Dermis blood vessel endothelial cell (primary cell): ENCODE measurements at places on chromosomes 11 and 22.

- DNase-seq = peak; percentile 48
Observed at GRCh38 chr22:36220451-36220921, 18.8 kb downstream of the APOL2 start.

DNA sequence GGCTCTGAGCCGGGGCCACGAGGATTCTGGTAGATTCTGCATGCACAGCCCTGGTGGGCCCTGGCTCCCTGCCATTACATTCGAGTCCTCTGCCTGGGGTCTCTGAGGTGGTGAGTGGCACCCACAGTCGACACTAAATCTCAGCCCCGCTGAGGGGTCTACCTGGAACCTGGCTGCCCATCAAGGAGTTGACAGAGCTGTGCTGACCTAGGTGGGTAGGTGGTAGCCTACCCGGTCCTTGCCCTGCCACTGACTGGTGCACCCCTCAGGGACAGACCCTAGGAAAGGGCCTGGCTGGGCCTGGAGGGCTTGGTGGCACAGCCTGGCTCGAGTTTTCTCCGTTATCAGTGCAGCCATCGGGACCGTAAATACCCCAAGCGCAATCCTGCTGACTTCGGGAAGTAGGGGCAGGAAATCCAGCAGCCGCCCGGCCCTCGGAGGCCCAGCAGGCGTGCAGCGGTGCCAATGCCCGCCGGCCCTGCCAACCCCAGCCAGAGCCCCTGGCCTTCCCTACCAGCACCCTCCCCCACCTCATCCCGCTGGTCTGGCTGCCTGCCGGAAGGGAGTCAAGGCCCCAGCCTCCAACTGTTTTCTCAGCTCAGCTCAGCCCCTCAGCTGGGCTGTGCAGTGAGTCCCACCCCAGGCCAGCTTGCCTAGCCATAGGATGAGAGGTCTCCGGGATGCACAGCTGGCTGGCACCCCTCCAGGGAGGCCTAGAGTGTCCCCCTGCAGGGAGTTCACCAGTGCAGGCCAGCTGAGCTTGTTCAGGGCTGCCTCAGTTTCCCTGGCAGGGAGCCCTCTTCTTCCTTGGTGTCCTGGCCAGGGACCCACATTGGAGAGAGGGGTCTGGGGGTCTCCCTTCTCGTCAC lies 80.4 kb upstream of the KCNQ1OT1 start:
- DNase-seq = peak; percentile 11

DNA sequence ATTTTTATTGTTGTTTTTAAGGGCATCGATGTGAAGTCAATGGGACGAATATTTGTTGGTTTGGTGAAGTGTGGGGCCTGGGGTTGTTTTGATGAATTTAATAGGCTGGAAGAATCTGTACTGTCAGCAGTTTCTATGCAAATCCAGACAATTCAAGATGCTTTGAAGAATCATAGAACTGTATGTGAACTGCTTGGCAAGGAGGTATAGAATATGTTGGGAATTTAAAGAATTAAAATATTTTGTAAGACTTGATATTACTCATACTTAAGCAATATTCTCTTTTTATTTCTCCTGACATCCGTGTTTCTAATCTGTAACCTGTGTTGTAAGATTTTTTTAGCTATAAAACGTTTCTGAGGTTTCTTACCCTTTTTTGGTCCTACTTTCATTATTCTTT lies 61.6 kb downstream of the DYNC2H1 start:
- DNase-seq = no peak

DNA sequence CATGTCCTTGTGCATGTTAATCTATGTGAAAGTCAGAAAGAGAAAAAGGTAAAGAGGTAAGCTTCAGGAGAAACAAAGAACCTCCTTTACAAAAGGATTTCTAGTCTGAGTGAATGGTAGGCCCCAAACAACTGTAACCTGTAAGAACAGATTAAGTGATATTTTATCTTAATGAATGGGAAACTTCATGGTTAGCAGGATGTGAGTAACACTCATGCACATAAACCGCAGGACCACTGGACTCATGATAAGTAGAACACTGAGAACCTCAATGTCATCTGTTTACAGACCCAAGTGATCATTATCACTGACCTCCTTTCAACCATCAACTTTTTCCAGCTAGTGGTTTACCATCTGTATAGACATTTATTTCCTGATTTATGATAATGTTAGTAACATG lies 19.9 kb downstream of the OR8G5 start:
- DNase-seq = peak; percentile 27

DNA sequence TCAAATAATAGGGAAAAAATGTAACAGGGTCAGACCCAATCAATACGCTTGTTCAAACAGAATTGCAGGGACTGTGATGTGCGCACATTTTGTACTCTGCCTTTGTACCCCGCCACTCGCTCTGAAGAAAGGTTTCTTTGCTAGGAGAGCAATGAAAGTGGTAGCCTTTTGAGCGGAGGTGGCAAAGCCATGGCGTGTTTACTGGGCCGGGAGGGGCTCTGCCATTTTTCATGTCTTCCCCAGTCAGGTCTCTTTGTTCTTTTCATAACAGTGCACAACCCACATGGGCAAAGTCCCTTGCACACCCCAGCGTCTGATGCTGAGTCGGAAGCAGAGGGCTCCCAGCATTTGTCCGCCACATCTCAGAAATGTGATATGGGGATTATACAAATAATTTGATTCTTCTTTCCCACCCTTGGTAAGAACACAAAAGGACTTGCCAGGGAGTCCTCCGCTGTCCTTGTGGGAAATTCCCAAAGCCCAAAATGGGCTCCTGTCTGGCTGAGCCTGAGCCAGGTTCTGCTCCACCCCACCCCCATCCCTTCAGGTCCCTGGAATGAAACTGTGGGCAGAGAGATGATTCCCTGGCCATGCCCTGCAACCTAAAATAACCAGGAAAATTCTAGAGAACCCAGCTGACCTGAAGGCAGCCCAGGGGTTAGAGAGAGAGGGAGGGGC lies 36.6 kb downstream of the C11orf58 start:
- DNase-seq = no peak

- no peak for DNase-seq
Observed at GRCh38 chr11:94597896-94598295, 30.7 kb downstream of the PIWIL4 start.

GRCh38 chr11:119624102-119624615 lies 104.8 kb downstream of the NECTIN1 start:
- peak; percentile 13 for DNase-seq

GRCh38 chr11:60864856-60865513 lies 2.4 kb upstream of the ZP1 start:
- no peak for DNase-seq

- DNase-seq = peak; percentile 54
Observed at GRCh38 chr11:3642071-3642951, 519 bp upstream of the ART5 start.

DNA sequence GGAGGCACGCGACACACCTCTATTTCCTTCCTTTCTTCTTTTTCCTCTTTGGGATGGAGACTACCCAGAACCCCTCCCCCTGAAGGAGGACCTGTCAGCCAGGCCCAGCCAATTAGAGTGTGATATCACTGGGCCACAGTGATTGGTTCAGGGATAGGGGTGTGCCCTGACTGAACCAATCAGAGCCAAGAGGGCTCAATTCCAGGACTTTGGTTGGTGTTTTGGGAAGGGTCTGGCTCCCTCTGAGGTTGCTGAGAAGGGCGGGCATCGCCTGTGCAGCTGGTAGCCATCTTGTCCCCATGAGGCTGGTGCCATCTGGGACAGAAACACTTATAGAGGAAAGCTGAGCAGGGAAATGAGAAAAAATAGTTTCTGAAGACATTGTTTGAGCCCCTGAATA lies 71.4 kb downstream of the CHST1 start:
- DNase-seq = no peak

DNA sequence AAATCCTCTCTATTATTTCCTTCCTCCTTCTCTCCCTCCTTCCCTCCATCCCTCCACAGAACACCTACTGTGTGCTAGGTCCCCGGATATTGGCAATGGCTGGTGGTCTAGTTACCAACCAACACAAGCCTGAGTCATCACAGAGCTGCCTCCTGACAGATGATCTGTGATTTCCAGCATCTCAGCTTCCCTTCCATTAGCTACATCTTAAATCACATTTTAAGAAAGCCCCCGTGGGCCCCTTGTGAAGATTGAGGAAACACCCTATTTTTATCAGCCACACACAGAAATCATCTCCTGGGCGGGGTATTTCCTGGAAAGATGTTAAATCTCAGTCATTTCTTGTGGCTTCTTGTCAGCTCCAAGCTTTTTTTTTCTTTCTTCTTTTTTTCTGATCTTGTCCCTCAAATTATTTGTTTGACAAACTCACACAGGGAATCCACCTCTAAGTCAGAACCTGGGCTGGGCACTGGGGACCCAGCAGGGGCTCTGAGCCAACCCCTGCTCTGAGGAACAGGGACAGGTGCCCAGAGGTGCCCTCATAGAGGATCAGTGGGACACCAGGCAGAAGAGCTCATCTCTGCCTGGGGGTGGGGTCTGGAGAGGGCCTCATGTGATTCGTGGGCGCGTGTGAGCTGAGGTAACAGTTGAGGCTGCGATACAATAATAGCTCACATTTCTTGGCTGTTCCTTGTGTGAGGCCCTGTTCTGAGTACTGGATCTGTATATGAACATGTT lies 42.4 kb downstream of the CACNA1I start:
- no peak for DNase-seq

DNA sequence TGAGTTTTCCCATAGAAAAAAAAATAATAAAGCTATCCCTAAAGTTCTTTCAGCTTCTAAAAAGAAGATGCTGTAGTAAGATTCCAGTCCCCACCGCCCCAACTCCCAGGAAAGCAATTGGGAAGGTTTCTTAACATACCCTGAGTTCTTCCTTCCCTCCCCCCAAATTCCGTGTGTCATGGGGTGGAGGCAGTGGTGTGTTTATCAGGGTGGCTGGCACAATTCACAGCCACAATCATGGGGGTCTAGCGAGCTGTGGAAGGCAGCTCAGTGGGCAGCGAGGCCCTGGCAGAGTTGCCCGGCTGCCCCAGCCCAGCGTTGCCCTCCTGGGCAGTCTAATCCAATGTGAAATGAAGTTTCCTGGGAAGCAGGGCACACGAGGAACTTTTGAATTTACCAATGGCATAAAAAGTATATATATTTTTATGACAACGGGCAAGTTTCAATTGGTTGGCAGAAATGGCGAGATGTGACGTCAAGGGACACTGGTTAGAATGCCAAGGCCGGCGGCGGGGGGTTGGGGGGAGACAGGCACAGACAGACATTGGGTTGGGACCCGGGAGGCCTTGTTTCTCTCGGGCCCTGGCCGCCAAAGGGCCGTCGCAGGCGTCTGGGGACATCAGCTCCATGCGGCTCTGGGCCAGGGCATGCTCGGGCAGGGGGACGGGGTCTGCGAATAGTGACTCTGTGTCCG lies 80.7 kb upstream of the PPARA start:
- DNase-seq = peak; percentile 94

- no peak for DNase-seq
Observed at GRCh38 chr11:86335131-86335767, 33.2 kb downstream of the HIKESHI start.

GRCh38 chr11:93817426-93818348 lies 32.7 kb downstream of the VSTM5 start:
- no peak for DNase-seq

- DNase-seq = peak; percentile 36
Observed at GRCh38 chr11:9169595-9170295, 78.3 kb upstream of the SCUBE2 start.

DNA sequence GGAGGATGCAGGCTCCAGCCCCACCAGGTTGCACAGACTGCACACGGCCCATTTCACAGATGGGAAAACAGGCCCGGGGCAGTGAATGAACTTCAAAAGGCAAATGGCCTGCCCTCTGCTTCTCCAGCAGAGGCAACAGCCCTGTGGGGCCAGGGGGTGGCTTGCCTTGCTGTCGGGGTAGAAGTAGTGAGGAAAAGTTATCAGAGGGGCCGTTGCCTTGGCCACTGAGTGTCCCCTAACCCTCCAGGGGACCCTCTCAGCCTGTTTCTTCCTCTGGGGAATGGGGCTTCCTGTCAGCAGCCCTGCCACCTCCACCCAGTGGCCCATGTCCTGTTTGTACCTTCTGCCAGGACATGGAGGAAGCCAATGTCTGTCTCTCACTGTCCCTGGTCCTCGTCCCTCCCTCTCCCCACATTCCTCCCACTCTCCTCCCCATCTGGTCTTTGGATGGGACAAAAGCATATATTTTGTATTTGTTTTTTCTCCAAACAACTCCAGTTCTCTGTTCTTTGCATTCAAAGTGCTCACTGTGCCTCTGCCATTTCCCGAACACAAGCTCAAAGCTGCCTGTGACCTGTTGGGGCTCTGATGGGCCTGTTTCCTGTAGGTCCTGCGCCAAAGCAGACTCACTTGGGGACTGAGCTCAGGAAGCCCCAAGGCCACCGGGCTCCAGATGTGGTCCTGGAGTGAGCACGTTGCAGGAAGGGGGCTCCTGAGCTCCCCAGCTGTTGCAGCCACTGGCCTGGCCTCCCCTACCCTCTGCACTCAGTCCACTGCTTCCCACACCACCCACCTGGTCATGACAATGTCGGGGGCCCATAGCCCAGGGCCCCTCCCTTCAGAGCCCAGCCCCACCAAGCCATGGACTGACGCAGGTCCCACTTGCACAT lies 9.5 kb downstream of the MAP4K2 start:
- DNase-seq = no peak
